ENCODE measurements at places on chromosomes 1 and 21. TPM values are rescaled to one million over a fixed set of nuclear protein-coding genes. Genes with fewer than 3 reads are reported as not detected.

DNA sequence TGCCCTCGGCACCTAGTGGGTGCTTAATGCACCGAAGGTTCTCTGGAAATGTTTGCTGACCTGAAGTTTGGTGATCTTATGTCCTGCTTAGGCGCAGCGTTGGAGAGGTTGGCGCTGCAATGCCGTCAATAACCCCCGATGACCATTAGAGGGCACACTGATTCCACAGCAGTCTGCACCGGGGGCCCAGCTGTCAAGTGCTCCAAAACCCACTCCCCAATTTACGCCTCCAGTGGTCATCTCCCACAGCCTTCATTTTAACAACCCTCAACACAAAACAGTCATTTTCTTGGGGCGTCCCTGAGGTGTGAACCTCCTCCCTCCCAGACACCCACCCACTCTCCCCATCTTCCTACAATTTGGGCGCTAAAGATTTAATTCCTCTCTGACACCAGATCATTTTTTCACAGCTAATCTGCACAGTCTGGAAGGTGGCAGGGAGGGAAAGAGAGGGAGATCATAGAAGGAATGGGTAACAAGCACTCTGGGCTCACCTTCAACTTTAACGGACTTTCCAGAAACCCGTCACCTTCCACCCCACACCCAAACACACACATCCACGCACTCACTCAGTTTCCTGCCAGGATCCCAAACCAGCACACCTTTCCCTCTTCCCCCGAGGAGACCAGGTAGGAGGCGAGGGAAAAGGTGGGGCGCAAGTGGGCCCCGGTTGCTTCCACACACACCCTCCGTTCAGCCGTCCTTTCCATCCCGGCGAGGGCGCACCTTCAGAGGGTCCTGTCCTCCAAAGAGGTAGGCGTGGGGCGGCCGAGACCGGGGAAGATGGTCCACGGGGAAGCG, 570 bp upstream of the NPR1 start:
- H3K27me3 ChIP-seq = peaks cover 7% of the 10 kb centered on the region
- H3K4me3 ChIP-seq = peak overlapping the region; percentile 51
- H3K27ac ChIP-seq = peak overlapping the region; percentile 12
- H3K4me1 ChIP-seq = peaks cover 23% of the 10 kb centered on the region
- peak; percentile 54 for DNase-seq

GRCh38 chr1:9321480-9321849, 28.8 kb downstream of the SPSB1 start:
- H3K4me3 ChIP-seq = no peak overlapping the region
- H3K27me3 ChIP-seq = no peaks in the 10 kb centered on the region
- H3K27ac ChIP-seq = no peak overlapping the region
- H3K36me3 ChIP-seq = no peaks in the 10 kb centered on the region
- H3K4me1 ChIP-seq = no peaks in the 10 kb centered on the region

- no peak overlapping the region for H3K4me3 ChIP-seq
- H3K4me1 ChIP-seq = no peaks in the 10 kb centered on the region
- no peaks in the 10 kb centered on the region for H3K36me3 ChIP-seq
- no peak overlapping the region for H3K27ac ChIP-seq
Measured at GRCh38 chr1:227886503-227886961, 61.2 kb downstream of the WNT9A start.

GRCh38 chr1:26190373-26190987, at the start of gene CATSPER4:
Gene CATSPER4, plus strand, starts transcription at chr1:26190602. Its CDS starts 26 bp downstream, at chr1:26190628.
- no peaks in the 10 kb centered on the region for H3K4me1 ChIP-seq
- H3K36me3 ChIP-seq = no peaks in the 10 kb centered on the region
- H3K27me3 ChIP-seq = no peaks in the 10 kb centered on the region
- no peak within 1 kb of the TSS for H3K27ac ChIP-seq

GRCh38 chr1:66681686-66682085, 70.6 kb upstream of the DYNLT5 start:
- no peaks in the 10 kb centered on the region for H3K4me1 ChIP-seq
- H3K4me3 ChIP-seq = no peak overlapping the region
- DNase-seq = no peak

AMY1A gene
- not detected for total RNA-seq

SPRR5 gene
- total RNA-seq = not detected

TMCO4 gene
- total RNA-seq = 13.4 TPM

VANGL2 gene
- 0.06 TPM for total RNA-seq

FCRL6 gene
- 0.54 TPM for total RNA-seq

ELF3 gene
- 12.6 TPM for total RNA-seq

MATN1 gene
- not detected for total RNA-seq

Measured in right lobe of liver (tissue), 6 donors.